Effector CD8-positive, alpha-beta T cell (primary cell): ENCODE measurements at places on chromosomes 11 and 22.

GRCh38 chr11:110100476-110101240, 7.5 kb downstream of the ZC3H12C start:
- DNase-seq: no peak

DNA sequence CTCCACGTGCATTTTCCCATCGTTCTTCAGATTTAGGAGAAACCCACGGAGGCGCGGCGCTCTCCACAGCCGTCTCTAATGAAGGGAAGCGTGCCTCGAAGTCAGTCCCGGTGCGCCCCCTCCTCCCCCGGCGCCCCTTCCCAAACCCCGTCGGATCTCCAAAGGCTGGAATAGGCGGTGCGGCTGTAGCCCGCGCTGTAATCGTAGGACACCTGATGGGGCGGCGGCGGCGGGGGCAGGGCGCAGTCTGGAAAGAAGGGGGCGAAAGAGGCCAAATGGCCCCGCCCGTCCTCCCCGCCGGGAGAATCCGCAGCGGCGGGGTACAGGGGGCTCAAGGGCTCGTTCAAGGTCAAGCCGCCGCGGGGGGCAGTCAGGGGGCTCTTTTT, 1.3 kb downstream of the FAM181B start:
- DNase-seq: no peak

- no peak for DNase-seq
Measured at GRCh38 chr22:21714059-21714770, 21.4 kb downstream of the YPEL1 start.

DNA sequence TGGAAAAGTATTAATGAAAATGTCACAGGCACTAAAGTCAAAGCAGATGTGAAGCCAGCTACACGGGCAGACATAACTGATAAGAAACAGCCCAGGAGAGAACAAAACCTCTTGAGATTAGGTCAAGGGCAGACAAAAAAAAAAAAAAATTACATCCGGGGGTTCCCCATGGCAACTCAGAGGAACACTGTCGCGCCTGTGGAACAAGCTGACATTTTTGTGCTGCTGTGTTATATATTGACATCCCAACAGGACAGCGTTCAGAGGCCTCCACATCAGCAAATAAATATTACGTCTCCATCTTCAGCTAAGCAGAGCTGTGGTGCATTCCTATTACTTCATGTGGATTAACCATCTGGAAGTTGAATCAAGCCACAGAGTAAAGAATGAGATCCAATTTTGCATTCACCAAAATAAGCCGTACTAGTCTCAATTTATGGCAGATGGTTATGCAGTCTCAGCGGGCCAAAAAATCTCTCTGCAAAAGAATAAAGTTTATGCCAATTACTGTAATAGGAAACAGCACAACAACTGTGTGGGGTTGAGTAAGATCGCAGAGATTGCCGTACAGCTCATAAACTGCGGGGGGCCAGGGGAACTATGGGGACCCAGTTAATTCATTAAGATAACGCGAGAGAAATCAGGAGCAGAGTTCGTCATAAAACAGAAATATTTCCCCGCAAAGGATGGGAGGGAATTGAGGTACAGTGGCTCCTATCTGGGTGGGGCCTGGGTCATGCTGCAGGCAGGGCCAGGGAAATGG, 41.3 kb upstream of the MN1 start:
- no peak for DNase-seq

DNA sequence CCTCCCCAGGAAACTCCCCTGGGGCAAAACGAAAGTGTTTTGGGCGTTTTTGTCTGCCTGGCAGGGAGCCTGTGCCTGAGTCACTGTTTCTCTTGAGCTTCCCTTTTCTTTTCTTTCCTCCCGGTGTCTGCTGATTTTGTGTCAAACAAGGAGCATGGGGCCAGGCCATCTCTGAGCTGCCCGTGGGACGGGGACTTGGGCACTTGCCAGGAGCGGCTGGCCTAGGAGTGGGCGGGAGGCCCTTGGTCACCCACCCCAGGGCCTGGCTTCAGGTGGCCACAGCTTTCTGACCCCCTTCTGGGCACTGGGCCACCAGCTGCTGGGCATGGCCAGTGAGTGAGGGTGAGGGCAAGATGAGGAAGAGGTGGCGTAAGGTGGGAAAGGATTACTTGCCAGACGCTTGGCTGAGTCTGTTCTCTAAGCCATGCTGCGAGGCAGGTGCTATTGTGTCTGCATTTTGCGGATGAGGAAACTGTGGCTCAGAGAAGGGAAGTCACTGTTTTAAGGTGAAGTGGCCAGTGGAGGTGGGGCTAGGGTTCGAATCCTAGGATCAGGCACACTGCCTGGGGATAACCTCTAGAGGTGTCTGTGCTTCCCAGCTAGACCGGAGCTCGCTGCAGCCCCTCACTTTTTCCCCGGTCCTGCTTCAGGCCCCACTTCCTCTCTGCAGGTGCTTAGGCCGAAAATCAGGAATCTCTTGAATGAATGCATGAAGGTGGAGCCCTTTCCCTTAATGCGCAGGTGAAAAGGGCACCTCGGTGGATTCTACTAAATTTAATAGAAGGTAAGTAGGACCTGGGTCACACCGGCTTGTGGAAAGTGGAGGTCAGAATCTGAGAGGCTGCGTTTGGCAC, 7.8 kb upstream of the NFAM1 start:
- DNase-seq: no peak

- DNase-seq: no peak
Measured at GRCh38 chr22:37564111-37564711, 3.9 kb downstream of the CDC42EP1 start.

- no peak for DNase-seq
Measured at GRCh38 chr22:36682811-36683210, 20.7 kb downstream of the CACNG2 start.

GRCh38 chr11:15768321-15768720, 588.0 kb downstream of the SOX6 start:
- no peak for DNase-seq
